ENCODE measurements at places on chromosomes 6 and 20. TPM values are rescaled to one million over a fixed set of nuclear protein-coding genes. Genes with fewer than 3 reads are reported as not detected.

- H3K4me1 ChIP-seq = peaks cover 4% of the 10 kb centered on the region
- H3K27ac ChIP-seq = no peak overlapping the region
Observed at GRCh38 chr20:34904202-34904621, 27.8 kb downstream of the ACSS2 start.

DNA sequence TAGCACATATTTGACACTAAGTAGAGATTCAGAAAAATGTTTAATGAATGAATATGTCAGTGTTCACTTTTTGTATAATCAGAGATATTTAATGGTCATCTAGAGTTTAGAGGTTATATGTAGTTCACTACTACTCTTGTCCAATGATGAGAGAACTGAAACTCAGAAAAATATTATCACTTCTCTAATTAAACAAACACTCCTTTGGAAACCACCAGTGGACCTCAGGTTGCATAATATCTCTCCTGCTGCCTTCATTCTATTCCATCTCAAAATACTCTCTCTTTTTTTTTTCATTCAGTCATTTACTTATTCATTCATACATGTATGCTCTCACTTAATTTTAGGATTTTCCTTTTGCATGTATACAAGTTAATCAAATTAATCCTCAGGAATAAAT, 423.1 kb upstream of the RNF217 start:
- H3K4me1 ChIP-seq = no peaks in the 10 kb centered on the region
- DNase-seq = no peak
- no peaks in the 10 kb centered on the region for H3K36me3 ChIP-seq
- no peak overlapping the region for H3K27ac ChIP-seq
- H3K4me3 ChIP-seq = no peak overlapping the region

- DNase-seq = no peak
- no peaks in the 10 kb centered on the region for H3K27me3 ChIP-seq
- H3K27ac ChIP-seq = peak overlapping the region; percentile 91
- peaks cover 25% of the 10 kb centered on the region for H3K4me1 ChIP-seq
Observed at GRCh38 chr6:110874880-110875547, 429 bp downstream of the AMD1 start.

DNA sequence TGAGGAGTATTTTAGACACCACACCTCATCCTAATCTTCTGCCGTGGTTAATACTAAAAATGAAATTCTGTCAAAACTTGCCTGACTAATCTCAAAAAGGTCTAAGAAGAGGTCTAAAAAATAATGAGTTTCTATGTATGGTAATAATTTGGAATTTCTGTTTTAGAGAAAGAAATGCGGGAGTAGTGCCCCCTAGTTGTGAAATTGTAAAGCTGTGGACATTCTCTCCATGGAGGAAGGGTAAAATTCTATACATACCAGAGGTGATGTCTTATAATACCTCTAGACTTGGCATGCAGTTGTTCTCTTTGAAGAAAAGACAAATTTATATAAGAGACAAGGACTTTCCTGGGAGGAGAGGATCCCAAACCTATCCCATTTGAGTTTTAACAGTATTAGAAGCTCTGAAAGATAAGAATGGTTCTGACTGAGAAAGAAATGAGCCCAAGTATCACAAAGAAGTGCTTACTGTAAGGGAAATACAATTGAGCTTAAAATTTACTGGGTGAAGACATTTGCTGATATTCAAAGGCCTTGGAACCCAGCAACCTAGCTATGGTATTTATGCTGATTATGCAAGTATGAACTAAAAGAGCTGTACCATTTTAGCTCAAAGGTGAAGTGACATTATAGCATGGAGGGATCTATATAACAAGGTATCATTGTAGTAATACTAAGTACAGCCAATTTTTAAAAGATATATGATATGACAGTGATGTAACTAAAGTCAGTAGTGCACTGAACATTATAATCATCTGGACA, 5.1 kb upstream of the EPHA7 start:
- H3K36me3 ChIP-seq = no peaks in the 10 kb centered on the region
- no peak for DNase-seq
- peaks cover 33% of the 10 kb centered on the region for H3K27me3 ChIP-seq
- no peak overlapping the region for H3K4me3 ChIP-seq
- H3K27ac ChIP-seq = no peak overlapping the region

- H3K4me3 ChIP-seq = peak overlapping the region; percentile 71
- H3K27me3 ChIP-seq = peaks cover 4% of the 10 kb centered on the region
- no peak for DNase-seq
- peak overlapping the region; percentile 92 for H3K27ac ChIP-seq
- peaks cover 15% of the 10 kb centered on the region for H3K4me1 ChIP-seq
- H3K36me3 ChIP-seq = peaks cover 24% of the 10 kb centered on the region
Observed at GRCh38 chr6:170584954-170585498, 589 bp upstream of the PDCD2 start.

- no peak overlapping the region for H3K27ac ChIP-seq
- no peaks in the 10 kb centered on the region for H3K27me3 ChIP-seq
- no peak overlapping the region for H3K4me3 ChIP-seq
- no peaks in the 10 kb centered on the region for H3K36me3 ChIP-seq
Observed at GRCh38 chr6:34174846-34175399, 29.0 kb upstream of the GRM4 start.

DNA sequence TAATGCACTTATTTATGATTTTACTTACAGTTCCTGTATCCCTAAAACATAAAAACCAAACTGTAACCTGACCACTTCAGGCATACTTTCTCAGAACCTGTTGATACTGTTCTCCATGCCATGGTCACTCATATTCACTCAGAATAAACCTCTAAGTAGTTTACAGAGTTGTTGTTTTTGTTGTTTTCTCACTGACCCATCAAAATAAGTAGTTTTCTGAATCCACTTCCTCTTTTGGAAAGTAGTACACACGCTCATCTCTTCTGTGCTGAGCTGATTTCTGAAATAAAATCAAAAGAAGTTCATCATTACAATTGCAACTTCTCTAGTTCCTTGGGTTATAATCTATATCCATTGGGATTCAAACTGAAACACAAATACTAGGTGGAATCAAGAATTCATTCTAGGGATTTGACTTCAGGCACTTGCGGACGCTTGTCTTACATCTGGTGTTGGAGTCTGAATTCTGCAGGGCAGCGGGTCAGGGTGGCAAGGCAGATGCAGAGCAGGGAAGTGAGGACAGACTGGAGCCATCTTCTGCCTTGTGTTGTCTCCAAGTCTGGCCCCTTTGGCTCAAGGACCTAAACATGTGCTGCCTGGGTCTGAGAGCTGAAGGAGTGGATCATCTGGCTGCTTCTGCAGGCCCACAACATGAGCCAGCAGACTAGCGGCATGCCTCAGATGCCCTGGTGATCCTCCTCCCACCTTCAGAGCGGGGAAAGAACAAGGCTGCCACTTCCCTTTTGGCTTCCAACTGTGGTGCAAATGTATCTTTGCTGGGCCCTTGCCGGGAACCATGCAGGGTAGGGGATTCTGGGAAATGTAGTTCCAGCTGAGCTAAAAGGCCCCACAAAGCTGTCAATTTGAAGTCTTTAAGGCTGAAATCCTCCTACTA, 167.9 kb upstream of the MYLIP start:
- no peaks in the 10 kb centered on the region for H3K36me3 ChIP-seq
- DNase-seq = no peak
- no peak overlapping the region for H3K4me3 ChIP-seq
- H3K4me1 ChIP-seq = peaks cover 4% of the 10 kb centered on the region
- no peak overlapping the region for H3K27ac ChIP-seq

GRCh38 chr6:48567016-48567415, 456.0 kb upstream of the PTCHD4 start:
- H3K36me3 ChIP-seq = no peaks in the 10 kb centered on the region
- H3K4me3 ChIP-seq = no peak overlapping the region
- no peak for DNase-seq
- no peak overlapping the region for H3K27ac ChIP-seq

- H3K27ac ChIP-seq = no peak overlapping the region
- DNase-seq = no peak
- H3K4me1 ChIP-seq = peaks cover 14% of the 10 kb centered on the region
- no peaks in the 10 kb centered on the region for H3K36me3 ChIP-seq
- H3K27me3 ChIP-seq = no peaks in the 10 kb centered on the region
- no peak overlapping the region for H3K4me3 ChIP-seq
Observed at GRCh38 chr6:104684911-104685415, 174.8 kb downstream of the HACE1 start.

- peaks cover 15% of the 10 kb centered on the region for H3K4me1 ChIP-seq
- H3K27ac ChIP-seq = no peak overlapping the region
- no peak overlapping the region for H3K4me3 ChIP-seq
- no peak for DNase-seq
- peaks cover 3% of the 10 kb centered on the region for H3K36me3 ChIP-seq
- H3K27me3 ChIP-seq = no peaks in the 10 kb centered on the region
Observed at GRCh38 chr6:20170455-20171148, 41.7 kb downstream of the MBOAT1 start.

GRCh38 chr20:54113566-54113965, 43.2 kb upstream of the BCAS1 start:
- DNase-seq = no peak
- H3K27me3 ChIP-seq = peaks cover 2% of the 10 kb centered on the region
- no peaks in the 10 kb centered on the region for H3K36me3 ChIP-seq
- H3K4me3 ChIP-seq = no peak overlapping the region

GRCh38 chr6:49556429-49556837, 6.0 kb downstream of the C6orf141 start:
- H3K4me1 ChIP-seq = peaks cover under 1% of the 10 kb centered on the region
- no peak overlapping the region for H3K27ac ChIP-seq
- peaks cover 6% of the 10 kb centered on the region for H3K27me3 ChIP-seq
- no peaks in the 10 kb centered on the region for H3K36me3 ChIP-seq
- no peak for DNase-seq

DNA sequence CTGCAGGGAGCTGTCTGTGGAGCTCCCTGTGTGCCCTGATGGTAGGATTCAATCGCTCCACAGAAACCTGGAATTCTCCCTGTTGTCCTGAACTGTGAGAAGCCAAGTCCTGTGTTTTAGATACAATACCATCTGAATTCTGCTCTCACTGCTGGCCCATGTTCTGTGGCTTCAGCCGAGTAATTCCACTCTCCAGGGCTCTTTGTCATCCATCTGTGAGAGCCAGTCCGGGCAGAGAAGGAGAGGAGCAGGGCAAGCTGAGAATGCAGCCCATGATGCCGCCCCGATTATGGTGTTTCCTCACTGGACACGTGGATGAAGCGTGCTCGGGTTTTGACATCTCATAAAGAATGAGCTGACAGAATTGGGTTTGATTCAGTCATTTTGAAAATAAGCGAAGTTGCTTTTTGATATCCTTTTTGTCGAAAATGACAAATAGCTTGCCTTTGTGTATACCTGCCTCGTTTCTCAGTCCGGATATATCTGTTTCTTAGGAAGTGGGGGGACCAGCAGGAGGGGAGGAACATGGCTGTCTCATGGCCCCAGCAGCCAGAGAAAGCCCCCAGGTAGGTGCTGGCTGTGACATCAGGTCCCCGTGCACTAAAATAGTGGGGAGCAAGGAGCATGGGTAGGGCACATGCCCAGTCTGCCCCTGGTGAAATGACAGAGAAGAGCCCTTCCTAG, 8.2 kb upstream of the CD93 start:
- no peak overlapping the region for H3K4me3 ChIP-seq
- peaks cover 6% of the 10 kb centered on the region for H3K27me3 ChIP-seq
- DNase-seq = no peak
- H3K27ac ChIP-seq = no peak overlapping the region
- no peaks in the 10 kb centered on the region for H3K4me1 ChIP-seq
- H3K36me3 ChIP-seq = no peaks in the 10 kb centered on the region

- no peaks in the 10 kb centered on the region for H3K36me3 ChIP-seq
- H3K4me1 ChIP-seq = no peaks in the 10 kb centered on the region
- no peak overlapping the region for H3K27ac ChIP-seq
- DNase-seq = no peak
Observed at GRCh38 chr20:23446505-23446904, 6.2 kb downstream of the CST11 start.

DNA sequence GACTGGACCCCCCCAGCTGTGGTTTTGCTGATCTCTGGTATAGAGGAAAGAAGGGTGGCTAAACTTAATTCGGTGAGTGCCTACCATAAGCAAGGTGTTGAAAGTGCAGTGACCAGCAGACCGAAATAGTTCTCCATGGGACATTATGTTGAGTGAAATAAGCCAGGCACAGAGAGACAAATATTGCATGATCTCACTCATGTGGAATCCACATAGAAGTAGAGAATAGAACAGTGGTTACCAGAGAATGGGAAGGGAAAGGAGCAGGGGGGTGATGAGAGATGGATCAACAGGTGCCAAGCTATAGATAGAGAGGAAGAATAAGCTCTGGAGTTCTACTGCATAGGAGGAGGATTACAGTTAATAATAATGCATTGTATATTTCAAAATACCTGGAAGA, 9.7 kb upstream of the GCNT2 start:
- no peaks in the 10 kb centered on the region for H3K27me3 ChIP-seq

DNA sequence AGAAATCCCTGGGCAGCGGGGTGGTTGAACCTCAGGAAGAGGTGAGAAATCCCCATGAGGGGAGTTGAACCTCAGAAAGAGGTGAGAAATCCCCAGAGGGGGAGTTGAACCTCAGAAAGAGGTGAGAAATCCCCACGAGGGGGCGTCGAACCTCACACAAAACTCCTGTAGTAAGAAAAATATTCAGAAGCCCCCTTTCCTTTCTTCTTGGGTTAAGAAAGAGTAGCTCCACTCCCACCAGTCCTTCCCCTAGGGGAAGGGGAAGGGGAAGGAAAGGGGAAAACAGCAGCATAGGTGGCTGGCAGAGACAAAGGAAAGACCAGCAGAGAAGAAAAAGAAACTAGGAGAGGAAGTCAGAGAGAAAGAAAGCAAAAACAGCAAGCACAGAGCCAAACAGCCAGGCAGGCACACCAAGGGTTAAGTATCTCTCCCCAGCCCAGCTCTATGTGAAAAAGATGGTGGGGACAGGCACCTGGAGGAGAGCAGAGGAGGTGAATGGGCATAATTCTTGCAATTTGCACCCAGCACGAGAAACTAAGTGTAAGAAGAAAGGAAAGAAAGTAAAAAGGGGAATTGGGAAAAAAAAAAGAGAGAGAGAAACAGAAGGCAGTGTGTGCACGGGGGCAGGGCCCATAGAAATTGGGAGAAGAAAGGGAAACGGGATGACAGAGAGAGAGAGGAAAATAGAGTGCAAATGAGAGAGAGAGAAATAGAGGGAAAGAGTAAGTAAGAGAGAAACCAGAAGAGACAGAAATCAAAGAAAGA, 88.2 kb downstream of the PLG start:
- H3K4me3 ChIP-seq = no peak overlapping the region
- no peaks in the 10 kb centered on the region for H3K27me3 ChIP-seq
- H3K27ac ChIP-seq = no peak overlapping the region
- DNase-seq = peak; percentile 37

DNA sequence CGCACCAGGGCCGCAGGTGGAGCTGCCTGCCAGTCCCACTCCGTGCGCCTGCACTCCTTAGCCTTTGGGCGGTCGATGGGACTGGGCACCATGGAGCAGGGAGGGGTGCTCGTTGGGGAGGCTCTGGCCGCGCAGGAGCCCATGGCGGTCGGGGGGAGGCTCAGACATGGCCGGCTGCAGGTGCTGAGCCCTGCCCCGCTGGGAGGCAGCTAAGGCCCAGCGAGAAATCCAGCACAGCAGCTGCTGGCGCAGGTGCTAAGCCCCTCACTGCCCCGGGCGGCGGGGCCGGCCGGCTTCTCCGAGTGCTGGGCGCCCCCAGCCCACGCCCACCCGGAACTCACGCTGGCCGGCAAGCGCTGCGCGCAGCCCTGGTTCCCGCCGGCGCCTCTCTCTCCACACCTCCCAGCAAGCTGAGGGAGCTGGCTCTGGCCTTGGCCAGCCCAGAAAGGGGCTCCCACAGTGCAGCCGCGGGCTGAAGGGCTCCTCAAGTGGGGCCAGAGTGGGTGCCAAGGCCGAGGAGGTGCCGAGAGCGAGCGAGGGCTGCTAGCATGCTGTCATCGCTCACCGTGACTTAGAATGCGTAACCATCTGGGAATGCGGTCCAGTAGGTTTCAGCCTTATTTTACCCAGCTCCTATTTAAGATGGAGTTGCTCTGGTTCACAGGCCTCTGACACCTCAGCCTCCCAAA, 77.3 kb downstream of the C6orf52 start:
- no peaks in the 10 kb centered on the region for H3K4me1 ChIP-seq
- no peak for DNase-seq
- H3K27me3 ChIP-seq = no peaks in the 10 kb centered on the region
- no peaks in the 10 kb centered on the region for H3K36me3 ChIP-seq
- no peak overlapping the region for H3K27ac ChIP-seq
- no peak overlapping the region for H3K4me3 ChIP-seq

PSORS1C2 gene
- not detected for total RNA-seq

COL19A1 gene
- total RNA-seq = not detected

Measured in CD4-positive, alpha-beta T cell (primary cell).